ENCODE measurements at places on chromosomes 5 and 9.

DNA sequence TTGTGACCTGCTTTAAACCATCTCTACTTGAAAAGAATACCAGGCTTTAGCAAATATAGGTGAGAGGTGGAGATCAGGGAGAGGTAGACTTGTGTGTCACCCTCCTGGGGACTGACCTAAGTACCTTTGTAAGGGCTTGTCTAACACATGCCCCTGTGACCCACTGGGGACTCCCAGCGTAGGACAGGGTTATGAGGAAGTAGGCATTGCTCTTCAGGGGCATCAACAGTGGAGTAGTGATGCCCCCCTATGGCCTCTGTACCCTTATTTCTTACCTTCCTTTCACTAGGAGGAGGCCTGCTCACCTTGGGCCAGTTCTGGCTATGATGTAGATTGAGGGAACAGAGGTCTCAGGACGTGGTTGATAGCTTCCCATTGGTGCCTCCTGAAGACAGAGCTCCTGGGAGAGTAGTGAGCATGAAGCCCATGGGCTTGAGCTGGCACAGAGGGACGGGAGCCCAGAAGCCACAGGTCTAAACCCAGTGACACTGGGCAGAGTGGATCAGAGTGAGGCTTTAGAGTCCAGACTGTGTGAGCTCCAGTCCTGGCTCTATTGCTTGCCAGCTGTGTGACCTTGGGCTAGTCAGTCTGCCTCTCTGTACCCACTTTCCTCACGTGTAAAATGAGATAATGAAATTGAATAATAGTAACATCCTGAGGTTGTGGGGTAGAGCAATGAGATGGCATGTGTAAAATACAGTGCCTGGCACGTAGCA lies 191.7 kb downstream of the AOPEP start:
- no peak for DNase-seq

DNA sequence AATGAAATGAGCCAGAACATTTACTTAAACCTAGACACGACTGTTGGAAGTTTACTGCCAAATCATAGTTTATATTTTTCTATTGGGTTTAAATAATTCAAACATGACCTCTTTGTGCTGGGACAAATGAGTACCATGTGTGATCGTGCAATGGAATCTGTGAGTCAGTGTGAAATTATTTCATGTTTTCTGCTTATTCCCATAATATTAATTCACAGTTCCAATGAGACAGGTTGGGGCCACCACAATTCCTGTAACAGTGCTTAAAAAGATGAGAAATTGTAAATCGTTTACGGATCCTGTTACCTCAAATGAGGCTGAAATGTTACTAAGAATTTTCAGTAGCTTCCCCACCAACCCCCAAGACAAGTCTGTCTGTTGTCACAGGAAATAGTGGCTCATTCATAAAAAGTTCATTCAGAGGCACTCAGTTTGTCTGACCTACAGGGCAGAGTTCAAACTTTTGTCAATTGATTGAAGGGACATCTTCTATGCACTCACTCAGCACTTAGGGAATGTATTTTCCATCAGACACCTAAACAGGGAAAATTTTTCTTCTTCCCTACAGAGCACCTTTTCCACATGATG lies 563.9 kb upstream of the ADAMTS16 start:
- DNase-seq = no peak

DNA sequence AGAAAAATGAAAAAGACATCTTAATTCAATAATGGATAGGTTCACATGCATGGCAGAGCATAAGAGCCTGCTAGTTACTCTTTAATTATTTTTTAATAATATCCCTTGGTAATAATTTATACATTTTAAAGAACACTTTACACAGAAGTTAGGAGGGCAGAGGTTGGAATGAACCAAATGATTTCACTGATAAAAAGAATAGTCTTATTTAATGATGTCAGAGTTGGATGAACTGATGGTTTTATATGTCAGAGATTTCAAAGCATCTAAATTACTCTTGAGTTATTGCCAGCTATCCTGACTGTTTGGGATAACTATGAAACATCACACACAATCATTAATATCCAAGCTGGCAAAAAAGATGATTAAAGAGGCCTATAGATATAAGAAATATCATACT lies 244.8 kb downstream of the CSNK1G3 start:
- DNase-seq = no peak

GRCh38 chr5:141639357-141640050 lies 2.7 kb downstream of the RELL2 start:
- DNase-seq = no peak

DNA sequence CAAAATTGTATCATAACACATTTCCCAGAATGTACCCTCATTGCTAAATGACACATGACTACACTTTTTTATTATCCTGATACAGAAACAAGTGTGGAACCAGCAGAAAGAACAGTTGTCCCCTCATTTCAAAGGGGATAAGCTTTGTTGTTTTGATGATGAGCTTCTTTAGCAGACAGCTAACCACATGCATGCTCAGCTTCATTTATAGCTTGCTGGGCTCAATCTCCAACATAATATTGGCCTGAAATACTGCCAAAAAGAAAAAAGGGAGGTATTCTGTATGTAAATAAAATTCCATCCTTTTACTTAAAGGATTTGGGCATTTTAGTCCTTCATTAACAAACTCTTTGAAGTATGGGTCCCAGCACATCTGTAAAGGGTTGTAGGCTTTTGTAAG lies 120.4 kb downstream of the SPATA31D1 start:
- no peak for DNase-seq

DNA sequence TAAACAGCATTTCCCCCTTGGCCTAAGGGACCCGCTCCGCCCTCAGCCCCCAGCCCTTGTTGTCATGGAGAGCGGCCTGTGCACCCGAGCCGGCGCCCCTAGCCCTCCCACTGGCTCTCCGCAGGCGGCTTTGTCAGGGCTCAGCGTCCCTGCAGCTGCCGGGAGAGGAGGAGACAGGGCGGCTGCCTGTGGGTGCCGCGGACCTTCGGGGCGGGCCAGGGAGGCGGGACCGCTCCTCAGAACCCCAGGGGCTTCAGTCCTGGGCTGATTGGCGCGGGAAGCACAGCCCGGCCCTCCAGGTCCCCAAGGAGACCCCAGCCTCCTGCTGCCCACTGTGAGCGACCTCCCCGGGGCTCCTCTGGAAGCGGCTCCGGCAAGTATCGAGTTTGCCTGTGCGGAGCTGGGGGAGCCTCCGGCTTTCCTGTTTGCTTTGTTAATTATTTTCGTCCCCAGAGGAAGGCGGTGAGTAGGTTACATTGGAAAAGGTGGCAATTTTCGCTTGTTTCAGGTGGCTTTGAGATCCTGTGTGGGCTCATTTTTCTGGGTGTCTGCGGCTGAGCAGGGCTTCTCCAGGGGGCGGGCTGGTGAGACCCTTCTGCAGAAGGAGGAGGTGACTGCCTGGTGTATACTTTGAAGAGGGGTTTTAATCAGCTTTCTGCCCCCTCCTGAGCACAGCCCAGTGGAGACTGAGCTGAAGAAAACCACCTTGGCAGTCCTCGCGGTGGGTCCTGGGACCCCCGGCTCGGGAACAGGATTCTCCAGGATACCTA lies at the start of gene FGD3:
FGD3 (plus strand) TSS at position 256 of the 770 bp plus-strand sequence. CDS start 28,734 bp downstream, outside the sequence.
- DNase-seq = no peak

DNA sequence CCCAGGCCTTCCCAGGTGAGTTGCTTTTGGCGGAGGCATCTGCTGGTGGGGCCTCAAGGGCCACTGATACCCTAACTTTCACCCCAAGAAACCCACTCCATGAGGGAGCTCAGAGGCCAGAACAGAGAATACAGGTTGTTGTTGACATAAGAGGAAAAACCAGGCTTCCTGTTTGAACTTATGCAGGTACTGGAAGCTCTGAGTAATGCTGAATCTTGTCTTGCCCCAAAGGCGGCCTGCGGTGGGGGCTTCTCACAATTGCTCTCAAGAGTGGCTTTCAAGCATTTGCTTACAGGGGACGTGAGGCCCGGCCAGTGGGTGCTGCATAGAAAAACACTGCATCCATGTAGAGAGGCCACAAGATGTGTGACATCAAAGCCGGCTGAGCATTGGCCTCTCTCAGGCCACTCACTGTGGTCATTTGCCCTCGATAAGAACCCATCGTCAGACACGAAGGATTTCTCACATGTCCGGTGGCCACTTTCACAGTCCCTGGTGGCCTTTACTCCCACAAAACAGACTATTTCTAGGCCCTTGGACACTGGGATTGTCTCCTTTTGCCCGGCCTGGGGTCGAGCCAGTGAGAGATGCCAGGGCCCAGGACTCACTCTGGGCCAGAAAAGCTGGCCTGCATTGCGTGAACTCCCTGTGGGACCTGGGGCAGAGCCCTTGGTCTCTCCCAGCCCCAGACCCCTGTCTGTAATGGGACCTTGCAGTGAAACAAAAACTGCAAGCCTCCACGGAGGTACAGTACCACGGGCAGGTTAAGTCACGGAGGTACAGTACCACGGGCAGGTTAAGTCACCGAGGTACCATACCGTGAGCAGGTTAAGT lies 34.5 kb upstream of the TCF7 start:
- DNase-seq = no peak

GRCh38 chr5:177601577-177602457 lies 1.9 kb downstream of the B4GALT7 start:
- DNase-seq = no peak

- no peak for DNase-seq
These were observed 24.1 kb downstream of the OR2K2 start for GRCh38 chr9:111305914-111306313.

- DNase-seq = no peak
These were observed 50.1 kb downstream of the SLC36A1 start for GRCh38 chr5:151497391-151498002.

GRCh38 chr9:97415146-97415545 lies 3.2 kb downstream of the TDRD7 start:
- DNase-seq = no peak

- DNase-seq = no peak
These were observed 94.1 kb downstream of the PLK2 start for GRCh38 chr5:58365791-58366190.

GRCh38 chr5:55600086-55600485 lies 65.3 kb upstream of the PLPP1 start:
- DNase-seq = no peak

- no peak for DNase-seq
These were observed 331.9 kb upstream of the RFX3 start for GRCh38 chr9:3857673-3858072.

GRCh38 chr5:74543162-74543995 lies 97.1 kb downstream of the ENC1 start:
- no peak for DNase-seq

DNA sequence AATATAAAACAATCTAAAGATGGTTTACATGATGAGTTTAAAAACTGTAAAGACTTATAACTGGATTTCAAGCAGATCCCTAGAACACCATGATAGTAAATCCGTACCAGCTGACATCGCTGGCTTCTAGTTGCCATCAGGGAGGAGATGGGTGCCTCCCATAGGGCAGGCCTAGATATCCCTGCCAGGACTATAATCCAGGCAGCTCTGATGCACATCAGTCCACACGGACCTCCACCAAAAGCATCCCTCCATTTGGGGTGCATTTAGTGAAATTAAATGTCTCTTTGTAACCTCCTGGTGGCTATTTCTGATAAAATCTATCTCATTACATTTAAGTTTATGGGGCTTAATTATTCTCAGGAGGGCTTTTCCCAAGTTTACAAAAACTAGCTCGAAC lies 45.8 kb downstream of the RETREG1 start:
- no peak for DNase-seq

- no peak for DNase-seq
These were observed 9.3 kb downstream of the PHYKPL start for GRCh38 chr5:178223196-178223773.

GRCh38 chr5:174720612-174721529 lies 3.5 kb upstream of the MSX2 start:
- DNase-seq = no peak

- DNase-seq = no peak
These were observed 29.4 kb upstream of the SPATA31D4 start for GRCh38 chr9:81898851-81899250.

GRCh38 chr5:106649031-106649430 lies 1021.7 kb downstream of the EFNA5 start:
- no peak for DNase-seq

GRCh38 chr9:99341686-99342085 lies 119.6 kb downstream of the SEC61B start:
- DNase-seq = no peak

- DNase-seq = no peak
These were observed 65.4 kb upstream of the KLF9 start for GRCh38 chr9:70479880-70480291.

Data from activated CD4-positive, alpha-beta T cell treated with anti-CD3 and anti-CD28 coated beads, Interleukin-2, Interleukin-4, amounts not matched to agents 100 ng/mL and 50 ng/mL, durations not matched to agents 16 hours and 8 hours (primary cell).